ENCODE measurements at places on chromosomes 6 and 20.

DNA sequence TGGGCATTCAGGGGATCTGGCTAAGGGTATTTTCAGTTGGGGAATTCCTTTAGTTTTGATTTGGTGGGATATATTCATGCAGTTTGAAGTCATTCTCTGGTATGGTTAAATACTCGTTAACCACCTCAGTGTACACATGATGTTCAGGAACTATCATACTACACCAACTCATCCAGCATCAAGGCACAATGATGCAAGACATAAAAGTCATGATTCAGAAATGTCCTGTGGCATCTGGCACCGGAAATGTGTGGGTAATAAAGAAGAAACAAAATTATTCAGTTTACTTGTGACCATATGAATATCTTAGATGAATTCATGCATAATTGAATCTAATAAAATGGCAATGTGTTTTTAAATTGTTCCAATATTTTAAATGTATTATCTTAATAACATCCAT lies 129.0 kb upstream of the BMP5 start:
- DNase-seq: no peak

GRCh38 chr20:2814587-2815051 lies at the start of gene C20orf141:
TSS of gene C20orf141 (plus strand) at chr20:2814987. CDS start at chr20:2815185, 198 bp downstream.
- DNase-seq: no peak

- DNase-seq: peak; percentile 11
Measured at GRCh38 chr6:101391772-101392585, 1.5 kb upstream of the GRIK2 start.

- no peak for DNase-seq
Measured at GRCh38 chr6:161369339-161369738, 95.5 kb upstream of the AGPAT4 start.

GRCh38 chr20:37350649-37351574 lies 5.0 kb downstream of the SRC start:
- no peak for DNase-seq

- no peak for DNase-seq
Measured at GRCh38 chr6:155325700-155326516, 11.6 kb upstream of the TFB1M start.

DNA sequence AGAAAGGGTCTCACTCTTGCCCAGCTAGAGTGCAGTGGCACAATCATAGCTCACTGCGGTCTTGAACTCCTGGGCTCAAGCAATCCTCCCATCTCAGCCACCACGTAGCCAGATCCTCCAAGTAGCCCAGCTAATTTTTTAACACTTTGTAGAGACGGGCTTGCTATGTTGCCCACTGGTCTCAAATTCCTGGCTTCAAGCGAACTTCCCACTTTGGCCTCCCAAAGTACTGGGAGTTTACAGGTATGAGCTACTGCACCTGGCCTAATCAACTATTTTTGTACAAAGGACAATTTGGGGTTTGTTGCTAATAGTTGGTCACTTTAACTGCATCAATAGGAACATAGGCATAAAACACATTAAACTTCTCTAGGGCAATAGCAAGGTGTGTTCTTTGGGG lies 29.9 kb upstream of the SYNCRIP start:
- DNase-seq: no peak

- peak; percentile 66 for DNase-seq
Measured at GRCh38 chr6:3063733-3064700, 4.3 kb upstream of the RIPK1 start.

DNA sequence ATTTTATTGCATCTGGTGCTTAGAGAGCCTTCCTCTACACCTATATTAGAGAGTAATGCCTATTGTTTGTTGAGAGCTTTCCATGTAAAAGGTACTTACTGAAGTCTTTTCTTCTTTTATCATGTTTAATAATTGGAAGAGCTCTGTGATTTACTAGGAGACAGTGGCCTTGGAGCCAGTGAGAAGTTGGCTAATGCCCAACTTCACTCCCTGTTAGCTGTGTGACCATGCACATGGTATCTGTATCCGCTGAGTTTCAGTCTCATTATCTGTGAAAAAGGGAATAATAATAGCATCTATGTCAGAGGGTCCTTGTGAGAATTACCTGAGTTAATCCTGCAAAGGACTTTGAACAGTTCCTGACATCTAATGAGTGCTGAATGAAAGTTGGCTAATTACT lies 105.0 kb downstream of the CD109 start:
- DNase-seq: no peak

- DNase-seq: peak; percentile 68
Measured at GRCh38 chr6:149565527-149566409, at the start of gene GINM1. TSS of gene GINM1 (plus strand) at chr6:149566375. CDS start at chr6:149566415, 40 bp downstream.

GRCh38 chr6:134235937-134236751 lies 81.8 kb downstream of the SGK1 start:
- DNase-seq: no peak

DNA sequence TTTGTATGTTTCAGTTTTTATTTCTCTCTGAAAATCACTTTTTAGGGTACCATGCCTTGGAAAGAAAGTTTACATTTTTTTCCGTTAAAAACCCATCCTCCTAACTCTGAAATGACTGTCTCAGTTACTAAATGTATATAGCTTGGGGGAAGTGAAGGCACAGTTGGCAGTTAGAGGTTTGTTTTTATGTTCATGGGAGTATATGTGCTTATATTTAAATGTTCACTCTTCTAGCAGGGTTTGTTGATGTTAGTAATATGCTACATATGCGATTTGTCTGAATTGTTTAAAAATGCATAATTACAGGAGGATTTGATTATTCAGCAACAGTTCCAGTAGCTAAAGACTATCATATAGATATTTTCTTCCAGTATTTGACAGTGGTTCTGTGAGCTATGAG lies 31.1 kb downstream of the CDKAL1 start:
- no peak for DNase-seq

- no peak for DNase-seq
Measured at GRCh38 chr20:21141825-21142224, 15.9 kb downstream of the KIZ start.

GRCh38 chr6:148593130-148593812 lies 153.6 kb upstream of the UST start:
- no peak for DNase-seq

DNA sequence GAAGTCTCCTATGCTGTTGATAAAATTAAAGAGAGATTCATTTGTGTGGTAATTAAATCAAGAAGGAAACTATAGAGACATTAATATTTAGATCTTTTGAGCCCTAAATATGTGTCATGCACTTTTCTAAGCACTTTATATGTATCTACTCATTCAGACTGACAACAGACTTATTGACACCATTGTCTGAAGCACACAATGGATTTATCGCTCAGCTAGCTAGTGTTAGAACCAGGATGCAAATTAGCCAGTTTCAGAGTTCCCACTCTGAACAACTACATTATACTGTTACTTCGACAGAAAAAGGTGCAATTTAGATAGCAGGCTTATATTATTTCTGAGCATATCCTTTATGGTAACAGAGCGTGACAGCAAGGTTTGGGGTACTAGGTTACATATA lies 27.7 kb upstream of the KIAA0408 start:
- DNase-seq: no peak

DNA sequence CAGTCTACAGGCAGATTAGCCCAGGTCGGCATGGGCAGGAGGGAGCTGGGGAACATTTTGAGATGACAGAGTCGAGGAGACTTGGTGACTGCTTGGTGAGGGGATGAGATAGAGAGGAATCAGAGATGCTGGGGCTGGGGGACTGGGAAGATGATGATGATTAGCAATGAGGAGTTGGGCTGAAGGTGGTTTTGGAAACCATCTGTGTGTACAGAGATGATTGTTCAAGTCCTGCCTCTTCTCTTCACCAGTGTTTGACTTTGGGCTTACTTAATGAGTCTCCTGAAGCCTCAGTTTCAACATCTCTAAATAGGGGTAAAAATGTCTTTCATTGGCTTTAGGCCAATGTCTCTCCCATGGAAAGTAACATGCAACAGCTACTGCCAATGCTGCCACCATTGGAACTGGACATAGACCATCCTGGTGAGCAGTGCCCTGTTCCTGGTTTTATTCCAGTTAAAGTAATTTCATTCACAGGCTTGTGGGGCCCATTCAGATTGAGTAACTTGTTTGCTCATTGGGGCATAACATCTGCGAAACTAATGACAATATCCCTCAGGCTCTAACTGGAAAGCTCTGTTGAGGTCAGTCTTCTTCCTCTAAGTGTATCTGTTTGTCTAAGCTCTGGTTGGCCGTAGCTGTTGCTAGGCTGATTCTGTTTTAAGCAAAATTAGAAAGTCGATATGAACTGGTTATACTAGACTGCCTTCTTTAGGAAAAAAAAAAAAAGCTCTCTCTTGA lies 99.1 kb downstream of the ARMC2 start:
- peak; percentile 29 for DNase-seq

DNA sequence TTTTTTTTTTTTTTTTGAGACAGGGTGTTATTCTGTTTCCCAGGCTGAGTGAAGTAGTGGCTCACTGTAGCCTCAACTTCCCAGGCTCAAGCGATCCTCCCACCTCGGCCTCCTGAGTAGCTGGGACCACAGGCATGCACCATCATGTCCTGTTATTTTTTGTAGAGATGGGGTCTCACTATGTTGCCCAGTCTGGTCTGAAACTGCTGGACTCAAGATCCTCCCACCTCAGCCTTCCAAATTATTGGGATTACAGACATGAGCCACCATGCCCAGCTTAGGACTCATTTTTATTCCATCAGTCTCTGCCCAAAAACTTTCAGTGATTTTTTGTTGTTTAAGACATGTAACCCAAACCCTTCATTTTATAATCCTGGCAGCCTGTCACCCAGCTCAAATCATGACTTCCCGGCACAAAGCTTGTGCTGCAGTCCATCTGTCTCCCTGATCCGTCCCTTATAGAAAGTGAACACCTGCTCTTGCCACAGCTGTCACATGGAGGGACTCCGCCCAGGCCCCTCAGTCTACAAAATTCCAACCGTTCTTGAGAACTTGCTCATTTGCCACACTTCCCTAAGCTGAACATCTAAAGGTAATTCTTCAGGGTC lies 183.9 kb upstream of the JARID2 start:
- no peak for DNase-seq

GRCh38 chr6:138440296-138440695 lies 36.3 kb downstream of the HEBP2 start:
- DNase-seq: no peak

- DNase-seq: no peak
Measured at GRCh38 chr6:916131-916530, 223.2 kb upstream of the EXOC2 start.

GRCh38 chr6:149455031-149455732 lies 29.6 kb downstream of the ZC3H12D start:
- DNase-seq: no peak

DNA sequence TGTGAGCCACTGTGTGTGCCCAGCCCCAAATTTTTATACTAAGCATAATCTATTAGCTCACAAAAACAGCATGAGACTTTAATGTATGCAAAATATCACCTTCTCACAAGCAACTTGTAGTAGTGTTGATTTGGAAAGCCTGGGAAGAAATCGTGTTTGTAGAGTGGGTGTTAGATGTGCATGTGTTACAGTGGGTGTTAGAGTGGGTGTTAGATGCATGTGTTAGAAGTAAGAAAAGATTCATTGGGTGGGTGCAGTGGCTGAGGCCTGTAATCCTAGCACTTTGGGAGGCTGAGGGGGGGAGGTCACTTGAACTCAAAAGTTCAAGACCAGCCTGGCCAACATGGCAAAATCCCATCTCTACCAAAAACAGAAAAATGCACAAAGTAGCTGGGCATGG lies 6.3 kb upstream of the SCAF8 start:
- DNase-seq: no peak

DNA sequence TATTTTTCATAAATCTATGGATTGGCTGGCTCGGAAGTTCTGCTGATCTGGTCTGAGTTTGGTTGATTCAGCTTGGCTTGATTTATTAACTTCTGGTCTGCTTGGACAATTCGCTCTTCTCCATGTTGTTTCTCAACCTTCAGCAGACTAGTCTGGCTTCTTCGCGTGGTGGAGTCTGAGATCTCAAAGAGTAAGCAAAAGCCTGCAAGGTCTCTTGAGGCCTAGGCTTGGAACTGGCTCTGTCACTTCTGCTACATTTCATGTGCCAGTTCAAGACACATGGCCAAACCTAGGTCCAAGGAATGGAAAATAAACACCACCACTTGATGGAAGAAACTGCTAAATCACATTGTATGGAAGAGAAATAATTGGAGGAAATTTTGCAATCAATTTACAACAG lies 115.1 kb upstream of the JAG1 start:
- no peak for DNase-seq

DNA sequence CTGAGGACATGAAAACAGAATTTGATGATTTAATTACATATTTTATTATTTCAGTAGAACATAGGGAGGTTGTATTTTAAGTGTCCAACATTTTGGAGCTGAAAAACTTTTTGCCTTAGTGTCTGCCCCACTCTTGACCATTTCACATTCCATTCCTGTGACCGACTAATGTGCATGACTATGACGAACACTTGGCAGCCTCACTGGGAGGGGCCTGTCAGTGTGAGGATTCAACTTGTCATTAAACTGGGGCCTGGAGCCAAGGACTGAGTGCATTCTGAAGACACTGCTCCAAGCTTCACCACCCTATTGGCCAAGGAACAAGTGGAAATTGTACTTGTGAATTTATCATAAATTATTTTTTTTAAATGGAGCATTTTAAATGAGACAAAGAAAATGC lies 661.3 kb downstream of the BCKDHB start:
- no peak for DNase-seq

- DNase-seq: no peak
Measured at GRCh38 chr6:69663215-69663614, 133.6 kb downstream of the LMBRD1 start.

DNA sequence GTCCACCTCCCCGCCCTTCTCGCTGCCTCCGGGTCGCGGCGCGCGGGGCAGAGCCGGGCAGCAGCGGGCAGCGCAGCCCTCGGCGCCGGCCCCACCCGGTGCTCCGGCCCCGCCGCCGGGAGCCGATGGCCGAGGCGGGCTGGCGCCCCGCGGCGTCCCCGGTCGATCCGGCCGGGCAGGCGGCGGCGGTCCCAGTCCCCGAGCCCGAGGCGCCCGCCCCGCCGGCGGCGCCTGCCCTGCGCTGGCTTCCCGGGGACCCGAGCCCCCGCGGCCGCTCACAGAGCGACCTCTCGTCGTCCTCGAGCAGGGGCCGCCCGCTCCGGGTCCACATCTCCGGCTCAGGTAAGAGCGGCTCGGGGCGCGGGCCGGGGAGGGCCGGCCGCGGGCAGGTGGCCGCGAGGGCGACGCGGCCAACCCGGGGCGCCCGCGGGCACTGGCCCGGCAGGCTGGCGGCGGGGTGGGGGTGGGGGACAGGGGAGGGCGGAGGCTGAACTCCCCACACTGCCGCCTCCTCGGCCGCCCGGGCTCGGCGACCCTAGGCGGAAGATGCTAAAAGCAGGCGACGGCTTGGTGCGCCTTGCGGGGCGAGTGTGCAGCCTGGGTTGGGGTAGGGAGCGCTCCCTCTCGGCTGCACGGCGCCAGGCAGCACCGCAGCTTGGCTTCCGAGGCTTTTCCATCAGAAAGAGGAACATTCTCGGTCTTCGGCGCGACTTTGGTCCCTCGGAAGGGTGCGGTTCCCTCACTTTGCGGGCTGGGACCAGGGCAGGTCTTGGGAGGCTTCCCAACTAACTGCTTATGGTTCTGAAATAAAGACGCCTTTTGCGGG lies 25.6 kb upstream of the FUCA2 start:
- DNase-seq: no peak
